IMR-90 (cell line): ENCODE measurements at places on chromosomes 11 and 22. TPM values are rescaled to one million over a fixed set of nuclear protein-coding genes. Genes with fewer than 3 reads are reported as not detected.

The PGA5 gene
- 0.17 TPM in 1 of 2 replicates, not detected in the other for polyA plus RNA-seq

The FAM118B gene
- 17.9 and 20.0 TPM in 2 replicates for polyA plus RNA-seq

DNA sequence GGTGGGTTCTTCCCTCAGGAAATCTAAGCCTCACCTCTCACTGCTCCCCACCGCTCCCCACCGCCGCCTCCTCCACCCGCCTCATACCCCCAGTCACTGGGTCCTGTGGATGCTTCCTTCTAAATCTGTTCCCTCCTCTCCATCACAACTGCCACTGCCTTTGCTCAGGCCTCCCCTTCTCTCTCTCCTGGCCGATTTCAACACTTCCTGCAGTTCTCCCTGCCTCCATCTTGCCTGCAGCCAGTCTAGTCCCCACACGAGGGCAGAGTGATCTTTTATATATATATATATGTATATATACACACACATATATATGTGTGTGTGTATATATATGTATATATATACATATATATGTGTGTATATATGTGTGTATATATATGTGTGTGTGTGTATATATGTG is 27.8 kb downstream of the CREB3L1 start:
- peak; percentile 35 for DNase-seq

DNA sequence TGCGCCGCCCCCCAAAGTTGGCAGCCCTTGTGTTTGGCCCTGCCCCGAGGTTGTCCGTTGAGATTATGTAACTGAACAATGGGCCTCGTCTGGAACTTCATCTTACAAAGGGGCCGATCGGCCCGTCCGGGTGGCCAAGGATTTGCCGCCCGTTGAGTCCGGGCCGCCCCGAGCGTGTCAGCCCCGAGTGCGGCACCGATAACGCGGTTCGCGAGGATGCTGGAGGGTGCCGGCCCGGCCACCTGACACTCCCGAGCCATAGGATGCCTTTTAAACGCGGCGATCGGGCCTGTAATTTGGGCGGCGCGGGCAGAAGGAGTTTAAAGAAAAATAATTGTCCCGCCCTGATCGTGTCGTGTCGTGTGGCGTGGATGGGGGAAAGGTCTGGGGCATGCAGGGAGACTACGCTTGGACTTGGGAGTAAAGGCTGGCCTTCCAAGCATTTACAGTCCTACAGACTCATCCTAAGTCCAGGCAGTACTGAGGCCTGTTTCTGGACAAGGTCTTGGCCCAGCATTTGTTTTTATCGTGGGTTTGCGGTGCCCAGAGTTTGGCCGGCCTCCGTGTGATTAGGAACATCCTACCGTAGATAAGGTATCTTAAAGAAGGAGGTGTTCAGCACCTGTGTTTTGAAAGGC is 1.3 kb downstream of the WEE1 start:
- peak; percentile 32 for DNase-seq

The SMTNL1 gene
- not detected in 2 replicates for polyA plus RNA-seq

The SYT13 gene
- polyA plus RNA-seq, result not detected in 2 replicates

The MS4A3 gene
- polyA plus RNA-seq, result not detected in 2 replicates

GRCh38 chr11:86089659-86090058 is 20.8 kb upstream of the PICALM start:
- no peak for DNase-seq

GRCh38 chr11:70477176-70477575 is 78.8 kb downstream of the CTTN start:
- DNase-seq, result no peak

- peak; percentile 84 for DNase-seq
Observed at GRCh38 chr11:12841946-12842630, 167.0 kb upstream of the RASSF10 start.

DNA sequence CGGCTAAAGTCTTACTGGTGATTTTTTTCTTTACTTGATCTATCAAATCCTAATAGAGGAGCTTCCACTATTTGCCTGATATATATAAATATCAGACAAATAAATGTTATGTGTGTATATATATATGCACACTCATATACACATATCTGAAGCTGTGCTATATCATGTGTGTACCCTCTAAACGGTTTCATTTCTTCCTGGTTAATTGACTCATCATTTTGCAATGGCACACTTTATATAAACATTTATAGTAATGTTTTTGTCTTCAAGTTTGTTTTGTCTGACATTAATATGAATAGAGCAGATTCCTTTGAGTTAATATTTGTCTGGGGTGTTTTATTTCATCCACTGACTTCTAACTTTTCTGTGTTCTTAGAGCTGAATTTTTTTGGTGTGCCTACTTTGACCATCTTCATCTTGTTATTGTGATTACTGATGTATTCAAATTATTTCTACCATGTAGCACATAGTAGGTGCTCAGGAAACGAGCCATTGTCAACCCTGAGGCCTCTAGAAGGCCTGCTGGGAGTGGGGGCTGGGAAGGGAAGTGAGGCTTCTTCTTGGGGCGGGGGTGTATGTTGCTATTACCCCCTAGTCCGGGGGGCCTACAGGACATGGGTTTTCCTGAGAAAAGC is 82.6 kb downstream of the LRRC32 start:
- DNase-seq, result peak; percentile 67

- DNase-seq, result no peak
Observed at GRCh38 chr11:80698637-80699036, 1257.8 kb upstream of the TENM4 start.

DNA sequence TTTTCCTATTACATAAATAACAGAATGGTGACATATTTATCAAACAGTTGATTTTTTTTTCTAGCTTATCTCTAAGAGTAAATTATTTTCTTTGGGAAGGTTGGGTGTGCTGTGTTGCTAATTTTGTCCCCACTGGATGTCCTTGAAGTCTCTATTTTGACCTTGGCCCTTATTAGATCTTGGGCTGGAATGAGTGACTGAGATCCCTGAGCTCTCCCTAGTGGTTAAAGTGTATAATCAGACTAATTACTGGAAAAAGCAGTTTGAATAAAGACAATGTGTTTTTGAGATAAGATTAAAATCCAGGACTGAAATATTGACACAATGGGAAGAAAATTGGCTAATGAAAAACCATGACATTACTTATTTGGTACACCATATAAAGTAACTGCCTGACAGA is 56.1 kb downstream of the AASDHPPT start:
- no peak for DNase-seq

GRCh38 chr11:63592975-63593395 is 21.2 kb downstream of the PLAAT3 start:
- DNase-seq, result peak; percentile 44

GRCh38 chr22:22940961-22941605 is 53.5 kb downstream of the IGLL5 start:
- DNase-seq, result no peak

- DNase-seq, result peak; percentile 86
Observed at GRCh38 chr11:6603287-6604080, at the start of the genes ILK and RRP8. ILK (plus strand) TSS chr11:6603774; CDS start chr11:6604272, 498 bp downstream. RRP8 (minus strand) TSS chr11:6603616; CDS start chr11:6603502, 114 bp downstream.

DNA sequence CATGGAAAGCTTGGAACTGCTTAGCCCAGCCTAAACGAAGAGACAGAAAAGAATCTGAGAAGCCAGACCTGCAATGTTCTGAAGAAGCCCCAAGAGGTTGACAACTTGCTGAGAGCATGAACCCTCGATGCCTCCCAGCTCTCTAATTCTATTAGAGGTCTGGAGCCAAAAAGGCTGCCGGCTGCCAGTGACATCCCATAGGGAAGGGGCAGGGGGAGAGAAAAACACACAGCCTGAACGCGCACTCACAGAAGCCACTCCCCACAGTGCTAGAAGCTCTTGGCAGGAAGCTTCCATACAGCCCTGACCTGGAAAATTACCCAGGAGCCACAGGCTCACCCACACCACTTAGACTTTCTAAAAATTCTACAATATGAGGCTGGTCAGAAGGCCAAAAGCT is 18.3 kb downstream of the POLDIP3 start:
- no peak for DNase-seq

DNA sequence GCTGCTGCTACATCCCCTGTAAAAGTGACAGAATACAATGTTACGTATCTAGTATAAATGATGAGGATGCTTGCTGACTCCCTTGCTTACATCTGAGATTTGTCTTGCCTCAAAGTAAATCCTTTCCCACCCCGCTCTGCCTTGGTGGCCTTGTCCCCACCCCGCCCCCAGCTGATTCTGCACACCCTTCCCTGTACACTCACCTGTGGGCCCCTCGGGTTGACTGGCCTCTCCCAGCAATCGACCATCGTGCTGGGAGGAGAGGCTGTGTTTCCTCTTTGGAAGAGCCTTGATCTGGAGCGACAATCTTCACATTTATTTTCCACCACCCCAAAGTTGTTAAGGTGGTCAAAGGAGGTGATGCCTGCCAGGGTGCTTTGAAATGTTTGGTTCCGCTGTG is 249.4 kb downstream of the TBC1D22A start:
- no peak for DNase-seq

The CKAP5 gene
- 53.8 and 59.5 TPM in 2 replicates for polyA plus RNA-seq

The TEX12 gene
- polyA plus RNA-seq, result 0.12 TPM in 1 of 2 replicates, not detected in the other

The SCN4B gene
- 0.33 and 0.44 TPM in 2 replicates for polyA plus RNA-seq

The TREH gene
- not detected in 2 replicates for polyA plus RNA-seq

The LMNTD2 gene
- polyA plus RNA-seq, result 1.3 and 2.5 TPM in 2 replicates

DNA sequence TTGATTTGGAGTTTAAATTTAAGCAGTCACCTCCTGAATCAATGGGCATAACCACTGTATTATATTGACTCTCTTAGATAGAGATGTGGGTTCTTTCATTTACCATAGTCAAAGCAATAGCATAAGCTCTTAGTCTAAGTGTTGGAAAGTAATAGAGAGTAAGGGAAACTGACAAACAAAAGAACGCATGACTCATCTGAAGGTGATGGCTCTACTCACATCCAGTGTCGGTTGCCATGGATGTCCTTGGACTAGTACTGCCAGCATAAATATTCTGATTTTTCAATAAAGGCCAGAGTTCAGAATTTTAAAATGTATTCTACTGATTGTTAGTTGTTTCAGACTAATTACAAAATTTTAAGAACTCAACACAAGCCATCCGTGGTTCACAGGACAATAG is 444.9 kb upstream of the DDI1 start:
- DNase-seq, result no peak

DNA sequence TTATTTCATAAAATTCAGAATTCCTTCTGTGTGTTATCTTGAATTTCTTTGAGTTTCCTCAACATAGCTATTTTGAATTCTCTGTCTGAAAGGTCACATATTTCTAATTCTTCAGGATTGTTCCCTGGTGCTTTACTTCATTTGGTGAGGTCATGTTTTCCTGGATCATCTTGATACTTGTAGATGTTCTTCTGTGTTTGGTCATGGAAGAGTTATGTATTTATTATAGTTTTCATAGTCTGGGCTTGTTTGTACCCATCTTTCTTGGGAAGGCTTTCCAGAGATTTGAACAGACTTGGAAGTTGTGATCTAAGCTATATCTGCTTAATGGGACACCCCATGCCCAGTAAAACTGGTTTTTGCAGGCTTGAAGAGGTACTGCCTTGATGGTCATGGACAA is 149.6 kb downstream of the METTL15 start:
- DNase-seq, result peak; percentile 42

DNA sequence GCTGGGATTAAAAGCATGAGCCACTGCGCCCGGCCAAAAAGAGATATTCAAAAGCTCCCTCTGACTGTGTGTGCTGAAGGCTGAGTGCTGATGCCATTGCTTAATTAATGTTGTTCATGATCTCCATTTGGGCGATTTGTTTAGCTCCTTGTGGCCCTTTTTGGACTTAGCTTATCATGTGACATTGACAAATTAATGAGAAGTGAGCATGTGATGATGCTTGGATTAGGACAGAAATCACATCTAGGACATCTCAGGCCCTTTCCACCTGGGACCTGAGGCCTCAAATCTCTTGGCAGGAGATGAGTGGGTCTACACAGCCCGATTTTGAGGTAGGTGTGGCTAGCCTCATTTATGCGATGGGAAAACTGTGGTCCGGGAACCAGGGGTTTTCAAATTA is 10.4 kb downstream of the EHF start:
- no peak for DNase-seq

DNA sequence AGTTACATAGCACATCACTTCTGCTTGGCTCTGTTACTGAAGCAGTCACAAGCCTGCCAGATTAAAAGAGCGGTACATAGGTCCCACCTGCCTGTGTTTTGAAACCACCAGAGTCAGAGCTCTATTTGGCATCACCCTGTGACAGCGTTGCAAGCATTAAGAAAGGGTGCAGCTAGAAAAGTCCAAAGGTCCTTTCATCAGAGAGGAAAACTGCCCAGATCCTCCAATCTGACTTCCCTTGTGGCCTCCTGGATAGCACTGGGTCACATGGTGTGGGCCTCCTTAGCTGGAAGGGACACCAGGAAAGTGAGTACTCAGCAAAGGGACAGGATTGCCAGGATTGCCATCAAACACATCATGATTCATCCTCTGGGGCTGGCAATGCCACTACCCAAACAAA is 22.9 kb downstream of the STX3 start:
- DNase-seq, result no peak

DNA sequence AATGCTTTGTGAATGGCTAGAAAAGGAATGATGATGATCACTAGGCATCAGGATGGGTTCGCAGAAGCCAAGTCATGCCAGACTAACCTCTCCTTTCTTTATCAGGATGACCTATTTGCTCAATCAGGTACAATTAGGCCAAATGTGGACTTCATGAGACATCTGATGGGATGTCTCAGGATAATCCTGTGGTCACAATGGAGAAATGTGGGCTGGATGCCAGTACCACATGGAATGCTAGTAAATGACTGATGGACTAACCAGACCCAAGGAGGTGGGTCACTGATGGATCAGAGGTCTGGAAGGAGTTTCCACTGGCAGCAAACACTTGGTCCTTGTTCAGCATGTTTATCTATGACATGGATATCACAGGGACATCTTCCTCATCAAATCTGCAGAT is 94.8 kb upstream of the PHOX2A start:
- peak; percentile 18 for DNase-seq

The YPEL4 gene
- polyA plus RNA-seq, result 0.57 and 0.79 TPM in 2 replicates

The P2RY6 gene
- polyA plus RNA-seq, result 0.37 and 0.44 TPM in 2 replicates

The TLCD5 gene
- 6.8 and 9.5 TPM in 2 replicates for polyA plus RNA-seq

DNA sequence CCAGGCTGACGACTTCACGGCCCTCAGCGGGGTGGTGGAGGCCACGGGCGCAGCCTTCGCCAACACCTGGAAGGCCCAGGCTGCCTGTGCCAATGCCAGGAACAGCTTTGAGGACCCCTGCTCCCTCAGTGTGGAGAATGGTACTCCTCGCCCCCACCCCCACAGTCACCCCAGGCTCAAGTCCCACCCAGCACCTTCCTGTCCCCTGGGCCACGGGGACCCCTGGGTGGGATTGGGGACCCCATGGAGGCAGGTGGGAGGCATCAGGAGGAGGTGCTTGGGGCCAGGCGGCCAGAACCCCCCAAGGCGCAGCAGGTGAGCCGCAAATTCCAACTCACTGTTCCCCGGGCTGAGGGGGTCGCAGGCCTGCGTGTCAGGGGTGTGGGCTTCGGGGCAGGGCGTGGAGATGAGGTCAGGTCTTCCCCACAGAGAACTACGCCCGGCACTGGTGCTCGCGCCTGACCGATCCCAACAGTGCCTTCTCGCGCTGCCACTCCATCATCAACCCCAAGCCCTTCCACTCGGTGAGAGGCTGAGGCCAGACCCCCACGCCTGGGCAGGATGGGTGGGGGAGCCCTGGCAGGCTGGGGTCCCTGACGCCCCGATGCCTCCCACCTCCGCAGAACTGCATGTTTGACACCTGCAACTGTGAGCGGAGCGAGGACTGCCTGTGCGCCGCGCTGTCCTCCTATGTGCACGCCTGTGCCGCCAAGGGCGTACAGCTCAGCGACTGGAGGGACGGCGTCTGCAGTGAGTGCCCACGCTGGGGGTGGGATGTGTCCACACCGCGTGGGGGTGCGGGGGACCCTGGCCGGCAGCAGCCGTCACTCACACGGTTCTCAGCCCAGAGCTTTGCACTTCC is 9.4 kb downstream of the MUC5B start:
- no peak for DNase-seq

The CARD16 gene
- polyA plus RNA-seq, result 24.9 and 29.2 TPM in 2 replicates

GRCh38 chr22:48261048-48261621 is 1498.7 kb downstream of the TBC1D22A start:
- DNase-seq, result no peak
